Progenitor cell of endocrine pancreas (in vitro differentiated cells): ENCODE measurements at places on chromosomes 3 and 15.

DNA sequence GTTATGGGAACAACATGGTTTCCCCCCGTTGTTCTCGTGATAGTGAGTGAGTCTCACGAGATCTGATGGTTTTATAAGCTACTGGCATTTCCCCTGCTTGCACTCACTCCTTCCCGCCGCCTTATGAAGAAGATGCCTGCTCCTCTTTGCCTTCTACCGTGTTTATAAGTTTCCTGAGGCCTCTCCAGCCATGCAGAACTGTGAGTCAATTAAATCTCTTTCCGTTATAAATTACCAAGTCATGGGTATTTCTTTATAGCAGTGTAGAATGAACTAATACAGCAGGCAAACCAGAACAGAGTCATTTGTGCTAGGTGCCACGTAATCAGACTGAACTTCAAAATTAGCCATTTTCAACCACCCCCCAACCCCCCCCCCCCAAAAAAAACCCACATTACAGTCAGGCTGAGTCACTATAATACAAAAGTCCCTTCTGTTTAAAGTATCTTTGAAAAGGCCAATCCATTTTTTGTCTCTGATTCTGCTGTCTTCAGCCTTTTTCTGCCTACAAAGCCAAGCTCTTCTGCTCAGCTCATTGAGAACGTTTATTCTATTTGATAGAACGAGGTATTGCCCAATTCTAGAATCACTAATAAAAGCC is 4.1 kb downstream of the OR4F6 start:
- H3K4me1 ChIP-seq, result peaks cover 2% of the 10 kb centered on the region
- no peaks in the 10 kb centered on the region for H3K36me3 ChIP-seq
- DNase-seq, result no peak
- no peak overlapping the region for H3K4me3 ChIP-seq

GRCh38 chr15:81901319-81901718 is 144.5 kb downstream of the MEX3B start:
- H3K27me3 ChIP-seq, result no peaks in the 10 kb centered on the region
- no peak overlapping the region for H3K4me3 ChIP-seq
- peaks cover 4% of the 10 kb centered on the region for H3K36me3 ChIP-seq
- peaks cover 1% of the 10 kb centered on the region for H3K4me1 ChIP-seq
- no peak for DNase-seq

- peaks cover 5% of the 10 kb centered on the region for H3K36me3 ChIP-seq
- H3K4me1 ChIP-seq, result peaks cover 33% of the 10 kb centered on the region
- no peak overlapping the region for H3K27ac ChIP-seq
- no peaks in the 10 kb centered on the region for H3K27me3 ChIP-seq
- DNase-seq, result no peak
- H3K4me3 ChIP-seq, result no peak overlapping the region
Observed at GRCh38 chr3:53085476-53085875, 39.6 kb upstream of the SFMBT1 start.

DNA sequence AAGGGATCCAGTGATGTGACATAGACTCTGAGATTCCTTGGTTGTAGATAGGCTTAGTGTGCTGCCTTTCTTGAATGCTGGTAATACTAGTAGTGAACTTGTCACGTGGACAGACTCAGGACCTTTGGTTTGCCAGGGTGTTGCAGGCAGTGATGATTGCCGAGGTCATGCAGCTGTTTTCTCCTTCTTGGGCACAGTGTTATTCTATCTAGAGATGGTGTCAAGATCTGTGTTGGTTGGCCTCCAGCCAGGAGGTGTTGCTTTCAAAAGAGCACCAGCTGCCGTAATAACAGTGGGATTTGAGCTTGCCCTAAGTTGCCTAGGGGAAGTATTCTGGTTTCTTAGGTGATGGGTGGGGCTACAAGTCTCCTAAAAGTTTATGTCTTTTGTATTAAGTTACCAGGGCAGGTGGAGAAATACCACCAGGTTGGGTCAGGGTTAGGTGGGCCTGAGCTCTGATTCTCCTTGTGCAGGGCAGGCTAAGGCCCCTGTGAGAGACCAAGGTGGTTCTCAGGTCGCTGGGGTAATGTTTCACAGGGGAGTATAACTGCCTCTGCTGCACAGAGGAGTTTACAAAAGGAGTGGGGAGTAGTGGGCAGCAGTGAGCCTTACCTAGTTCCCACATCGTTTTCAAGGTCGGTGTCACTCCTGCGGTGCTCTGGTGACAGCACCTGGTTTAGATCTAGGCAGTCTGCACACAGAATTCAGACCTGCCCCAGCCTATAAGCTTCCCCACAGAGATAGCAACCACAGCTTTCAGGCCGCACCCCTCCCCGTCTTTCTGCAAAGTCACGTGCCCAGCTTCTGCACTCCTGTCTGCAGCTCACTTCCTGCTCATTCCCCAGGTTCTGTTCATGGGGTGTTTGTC is 350.3 kb downstream of the DOCK3 start:
- H3K36me3 ChIP-seq, result peaks cover 4% of the 10 kb centered on the region
- DNase-seq, result no peak
- H3K27ac ChIP-seq, result no peak overlapping the region
- H3K4me3 ChIP-seq, result no peak overlapping the region
- no peaks in the 10 kb centered on the region for H3K27me3 ChIP-seq
- peaks cover 13% of the 10 kb centered on the region for H3K4me1 ChIP-seq

DNA sequence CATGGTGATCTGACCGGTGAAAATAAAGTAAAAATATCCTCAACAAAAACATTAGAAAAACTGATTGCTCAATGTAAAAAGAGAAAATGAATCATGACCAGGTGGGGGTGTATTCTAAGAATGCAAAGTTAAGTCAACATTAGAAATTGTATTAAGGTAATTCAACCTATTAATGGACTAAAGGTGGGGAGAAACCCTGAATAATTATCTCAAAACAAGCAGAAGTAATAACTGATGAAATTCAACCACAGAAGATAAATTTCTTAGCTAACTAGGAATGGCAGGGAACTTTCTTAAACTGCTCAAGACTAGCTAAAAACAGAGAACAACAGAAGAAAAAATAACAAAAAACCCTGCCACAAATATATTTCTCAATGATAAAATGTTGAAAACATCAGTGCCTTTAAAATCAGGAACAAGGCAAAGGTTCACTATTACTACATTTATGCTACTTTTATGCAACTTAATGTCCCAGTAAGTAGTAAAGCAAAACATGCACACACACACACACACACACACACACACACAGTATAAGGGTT is 204.4 kb upstream of the THBS1 start:
- no peak for DNase-seq
- no peak overlapping the region for H3K4me3 ChIP-seq
- peaks cover 9% of the 10 kb centered on the region for H3K36me3 ChIP-seq
- H3K27me3 ChIP-seq, result no peaks in the 10 kb centered on the region
- H3K4me1 ChIP-seq, result peaks cover 6% of the 10 kb centered on the region

- H3K4me1 ChIP-seq, result peaks cover 13% of the 10 kb centered on the region
- no peaks in the 10 kb centered on the region for H3K27me3 ChIP-seq
- H3K36me3 ChIP-seq, result peaks cover 2% of the 10 kb centered on the region
- H3K4me3 ChIP-seq, result no peak overlapping the region
Observed at GRCh38 chr3:78855190-78855589, 912.6 kb downstream of the ROBO1 start.

DNA sequence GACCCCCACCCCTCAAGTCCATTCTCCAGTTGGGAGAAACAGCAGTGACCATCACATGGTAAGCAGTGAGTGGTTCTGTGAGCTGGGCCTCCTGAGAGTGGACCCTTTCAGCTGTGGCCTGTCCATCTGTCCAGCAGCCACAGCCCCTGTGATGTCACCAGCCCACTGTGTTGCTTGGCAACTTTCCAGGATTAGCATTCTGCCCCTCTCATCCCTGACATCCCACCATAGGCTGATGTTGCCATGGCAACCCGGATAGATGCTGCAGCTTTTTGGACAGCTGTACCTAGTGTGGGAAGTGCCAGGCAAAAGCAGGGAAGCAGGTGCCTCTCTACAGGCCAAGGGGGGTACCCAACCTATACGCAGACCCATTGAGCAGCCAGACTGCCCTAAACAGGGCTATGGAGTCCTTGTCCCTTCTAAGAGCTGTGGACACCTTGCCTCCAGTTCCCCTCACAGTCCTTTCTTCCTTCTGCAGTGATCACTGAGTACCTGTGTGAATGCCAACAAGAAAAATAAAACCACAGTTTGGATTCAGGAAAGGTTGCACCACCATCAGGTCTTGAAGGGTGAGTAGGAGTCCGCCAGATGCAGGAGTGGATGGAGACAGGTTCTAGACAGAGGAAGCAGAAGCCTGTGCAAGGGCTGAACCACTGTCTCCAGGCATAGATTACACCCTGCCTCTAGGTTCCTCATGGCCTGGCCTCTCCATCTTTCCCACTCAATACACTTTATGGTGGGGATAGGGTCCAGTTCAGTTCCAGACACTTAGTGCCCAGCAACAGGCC is at the start of gene DNAH1:
TSS of gene DNAH1 (plus strand) at position 343 of the 788 bp plus-strand sequence. CDS start 6,124 bp downstream, outside the sequence.
- no peak for DNase-seq
- no peak within 1 kb of the TSS for H3K27ac ChIP-seq
- H3K4me1 ChIP-seq, result peaks cover 6% of the 10 kb centered on the region

DNA sequence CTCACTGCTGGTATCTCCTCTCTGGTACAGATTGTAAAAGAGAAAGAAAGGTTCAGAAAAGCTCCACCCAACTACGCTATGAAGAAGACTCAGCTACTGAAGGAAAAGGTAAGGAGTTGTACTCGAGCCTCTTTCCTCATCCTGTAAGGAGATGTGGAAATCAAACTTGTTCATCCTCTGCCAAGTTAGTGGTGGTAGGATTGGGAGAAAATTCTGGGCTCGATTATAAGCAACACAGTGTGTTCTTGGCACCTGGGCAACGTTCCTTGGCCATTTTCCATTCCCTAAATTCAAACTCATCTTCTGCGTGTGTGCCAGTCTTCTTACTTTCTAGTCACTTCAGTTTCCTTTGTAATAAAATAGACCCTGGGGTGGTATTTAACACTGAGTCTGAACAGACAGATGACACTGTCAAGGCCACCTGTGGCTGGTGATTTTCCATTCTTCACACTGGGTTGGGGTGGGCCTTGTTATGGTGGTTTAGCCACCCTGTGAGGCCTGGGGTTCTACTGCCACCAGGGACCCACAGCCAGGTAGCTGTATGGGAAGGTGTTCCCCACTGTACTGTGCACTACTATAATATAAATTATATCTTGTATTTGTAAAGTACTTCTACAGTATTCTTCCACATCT is 17.1 kb upstream of the ITPKA start:
- H3K4me1 ChIP-seq, result no peaks in the 10 kb centered on the region
- no peak overlapping the region for H3K4me3 ChIP-seq
- no peaks in the 10 kb centered on the region for H3K27me3 ChIP-seq
- no peak for DNase-seq

DNA sequence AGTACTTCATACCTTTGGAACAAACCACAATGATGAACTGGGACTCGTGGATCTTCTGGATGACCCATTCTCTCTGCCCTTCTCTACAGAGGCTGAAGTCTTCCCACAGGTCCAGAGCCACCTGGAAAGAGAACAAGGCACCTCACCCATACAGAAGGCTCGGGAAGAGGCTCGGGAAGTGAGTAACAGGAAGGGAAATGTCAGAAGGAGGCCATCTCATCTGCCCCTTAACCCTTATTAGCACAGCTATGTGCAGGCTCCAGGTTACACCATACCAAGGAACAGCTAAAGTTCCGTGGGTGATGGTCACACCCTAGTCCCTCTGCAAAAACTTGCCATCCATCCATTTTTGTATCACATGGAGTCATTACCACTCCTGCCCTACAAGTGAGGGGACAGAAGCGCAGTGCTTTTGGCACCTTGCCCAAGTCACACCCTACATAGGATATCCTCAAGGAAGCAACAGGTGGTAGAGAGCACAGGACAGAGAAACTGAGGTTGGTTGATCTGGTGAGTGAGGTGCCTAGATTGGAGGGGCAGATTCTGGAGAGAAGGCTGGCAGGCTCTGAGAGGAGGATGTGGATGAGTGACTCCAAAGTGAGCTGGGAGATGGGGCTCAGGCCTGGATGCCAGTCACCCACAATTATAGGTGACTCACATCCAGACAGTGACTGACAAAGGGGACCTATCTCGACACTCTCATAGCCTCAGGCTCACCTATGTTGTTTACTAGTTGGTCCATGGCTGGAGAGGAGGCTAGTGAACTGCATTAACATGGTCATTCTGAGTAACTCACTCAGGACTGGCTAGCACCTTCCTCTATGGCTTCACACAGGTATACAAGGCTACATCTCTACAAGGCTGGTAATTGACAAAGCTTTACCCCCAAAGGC is 38.2 kb downstream of the SPATA12 start:
- no peaks in the 10 kb centered on the region for H3K27me3 ChIP-seq
- H3K4me1 ChIP-seq, result peaks cover under 1% of the 10 kb centered on the region
- no peak overlapping the region for H3K4me3 ChIP-seq
- DNase-seq, result no peak
- no peak overlapping the region for H3K27ac ChIP-seq
- peaks cover 26% of the 10 kb centered on the region for H3K36me3 ChIP-seq

GRCh38 chr3:35899245-35899644 is 259.9 kb downstream of the ARPP21 start:
- H3K27me3 ChIP-seq, result no peaks in the 10 kb centered on the region
- H3K36me3 ChIP-seq, result peaks cover 1% of the 10 kb centered on the region
- peaks cover 9% of the 10 kb centered on the region for H3K4me1 ChIP-seq
- no peak overlapping the region for H3K27ac ChIP-seq

DNA sequence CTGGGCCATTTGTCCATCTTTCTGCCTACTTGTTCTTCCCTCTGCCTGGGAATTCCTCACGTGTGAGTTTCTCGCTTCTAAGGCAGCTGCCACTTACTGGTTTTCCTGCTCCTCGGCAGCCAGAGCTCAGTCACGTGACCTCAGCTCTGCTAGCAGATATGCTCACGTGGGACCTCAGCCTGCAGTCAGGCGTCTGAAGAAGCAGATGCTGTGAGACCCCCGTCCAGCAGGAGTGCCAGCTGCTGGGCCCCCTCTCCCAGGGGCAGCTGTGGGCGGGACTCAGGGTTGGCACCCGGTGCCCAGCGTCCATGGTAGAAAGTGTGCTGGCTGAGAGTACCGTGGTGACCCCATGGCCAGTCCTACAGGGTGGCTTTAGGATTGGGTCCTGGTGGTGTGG is 161.3 kb upstream of the TLE3 start:
- H3K27me3 ChIP-seq, result peaks cover 55% of the 10 kb centered on the region
- no peak overlapping the region for H3K27ac ChIP-seq
- DNase-seq, result no peak

DNA sequence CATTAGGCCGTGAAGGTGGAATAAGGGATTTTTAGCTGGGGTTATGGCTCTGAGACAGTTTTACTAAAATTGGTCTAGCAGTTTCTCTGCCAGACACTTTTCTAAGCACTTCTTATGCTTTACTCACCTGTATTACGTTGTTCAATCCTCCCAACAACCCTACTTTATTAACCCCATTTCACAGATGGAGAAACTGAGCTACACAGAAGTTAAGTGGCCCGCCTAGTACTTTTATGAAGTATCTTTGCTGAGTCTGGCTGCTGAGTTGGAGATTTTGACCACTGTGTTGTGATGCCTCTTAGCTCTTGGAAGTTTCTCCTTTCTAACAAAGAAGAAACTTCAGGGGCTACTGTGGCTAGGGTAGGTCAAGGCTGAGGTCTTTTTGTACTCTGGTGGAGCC is 11.5 kb downstream of the LIMD1 start:
- no peaks in the 10 kb centered on the region for H3K27me3 ChIP-seq
- H3K4me1 ChIP-seq, result no peaks in the 10 kb centered on the region
- H3K36me3 ChIP-seq, result peaks cover 4% of the 10 kb centered on the region
- no peak overlapping the region for H3K27ac ChIP-seq
